ENCODE measurements at places on chromosomes 5 and 9. TPM values are rescaled to one million over a fixed set of nuclear protein-coding genes. Genes with fewer than 3 reads are reported as not detected.

Gene SLC6A19
- total RNA-seq, result 0.44 TPM

Gene ZNF883
- not detected for total RNA-seq

Gene PCDHGA12
- total RNA-seq, result 1.3 TPM

- H3K4me3 ChIP-seq, result no peak overlapping the region
- no peaks in the 10 kb centered on the region for H3K4me1 ChIP-seq
- H3K27ac ChIP-seq, result no peak overlapping the region
Observed at GRCh38 chr5:110053824-110054223, 364.1 kb downstream of the MAN2A1 start.

Gene UBLCP1
- 5.5 TPM for total RNA-seq

Gene KIAA1958
- 7.0 TPM for total RNA-seq

Gene LTC4S
- 0.73 TPM for total RNA-seq

Gene ECM2
- total RNA-seq, result 22.2 TPM

- H3K36me3 ChIP-seq, result no peaks in the 10 kb centered on the region
- no peaks in the 10 kb centered on the region for H3K27me3 ChIP-seq
- no peak for DNase-seq
Observed at GRCh38 chr9:71108937-71109336, 12.5 kb downstream of the TRPM3 start.

- no peaks in the 10 kb centered on the region for H3K36me3 ChIP-seq
- no peak for DNase-seq
- H3K27ac ChIP-seq, result no peak overlapping the region
- no peaks in the 10 kb centered on the region for H3K27me3 ChIP-seq
Observed at GRCh38 chr5:127839496-127840197, 136.5 kb downstream of the CCDC192 start.

DNA sequence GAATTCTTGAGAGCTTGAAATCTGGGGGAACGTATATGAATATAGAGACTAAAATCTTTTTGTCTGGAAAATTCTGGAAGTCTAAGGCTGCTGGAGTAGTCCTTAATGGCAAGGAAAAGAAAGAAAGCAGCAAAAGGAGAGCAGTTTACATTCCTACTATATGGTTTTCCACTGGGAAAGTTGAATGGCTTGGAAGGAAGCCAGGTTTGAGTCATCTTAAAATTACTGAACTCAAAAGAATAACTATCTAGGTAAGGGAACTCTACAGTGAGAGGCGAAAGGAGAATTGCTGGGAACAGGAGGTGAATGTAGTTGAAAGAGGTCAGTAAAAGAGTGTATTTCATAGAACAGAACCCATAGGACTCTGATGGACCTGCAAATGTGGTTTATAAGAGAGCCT lies 258.1 kb upstream of the EDIL3 start:
- no peaks in the 10 kb centered on the region for H3K36me3 ChIP-seq
- H3K4me1 ChIP-seq, result no peaks in the 10 kb centered on the region
- H3K27me3 ChIP-seq, result no peaks in the 10 kb centered on the region
- no peak overlapping the region for H3K27ac ChIP-seq
- DNase-seq, result no peak

- H3K27ac ChIP-seq, result no peak overlapping the region
- H3K4me1 ChIP-seq, result no peaks in the 10 kb centered on the region
- H3K36me3 ChIP-seq, result no peaks in the 10 kb centered on the region
Observed at GRCh38 chr9:137492464-137493363, 33.6 kb upstream of the NSMF start.

- DNase-seq, result no peak
- no peaks in the 10 kb centered on the region for H3K27me3 ChIP-seq
- no peaks in the 10 kb centered on the region for H3K36me3 ChIP-seq
- no peak overlapping the region for H3K4me3 ChIP-seq
- no peaks in the 10 kb centered on the region for H3K4me1 ChIP-seq
Observed at GRCh38 chr9:116480700-116481099, 206.4 kb upstream of the TRIM32 start.

Gene PCDHA5
- total RNA-seq, result not detected

Gene DBH
- total RNA-seq, result 6.8 TPM

GRCh38 chr9:77177894-77178794 lies 810 bp downstream of the VPS13A start:
- DNase-seq, result peak; percentile 64
- H3K4me1 ChIP-seq, result no peaks in the 10 kb centered on the region

Gene PCDHGB3
- total RNA-seq, result 1.7 TPM

DNA sequence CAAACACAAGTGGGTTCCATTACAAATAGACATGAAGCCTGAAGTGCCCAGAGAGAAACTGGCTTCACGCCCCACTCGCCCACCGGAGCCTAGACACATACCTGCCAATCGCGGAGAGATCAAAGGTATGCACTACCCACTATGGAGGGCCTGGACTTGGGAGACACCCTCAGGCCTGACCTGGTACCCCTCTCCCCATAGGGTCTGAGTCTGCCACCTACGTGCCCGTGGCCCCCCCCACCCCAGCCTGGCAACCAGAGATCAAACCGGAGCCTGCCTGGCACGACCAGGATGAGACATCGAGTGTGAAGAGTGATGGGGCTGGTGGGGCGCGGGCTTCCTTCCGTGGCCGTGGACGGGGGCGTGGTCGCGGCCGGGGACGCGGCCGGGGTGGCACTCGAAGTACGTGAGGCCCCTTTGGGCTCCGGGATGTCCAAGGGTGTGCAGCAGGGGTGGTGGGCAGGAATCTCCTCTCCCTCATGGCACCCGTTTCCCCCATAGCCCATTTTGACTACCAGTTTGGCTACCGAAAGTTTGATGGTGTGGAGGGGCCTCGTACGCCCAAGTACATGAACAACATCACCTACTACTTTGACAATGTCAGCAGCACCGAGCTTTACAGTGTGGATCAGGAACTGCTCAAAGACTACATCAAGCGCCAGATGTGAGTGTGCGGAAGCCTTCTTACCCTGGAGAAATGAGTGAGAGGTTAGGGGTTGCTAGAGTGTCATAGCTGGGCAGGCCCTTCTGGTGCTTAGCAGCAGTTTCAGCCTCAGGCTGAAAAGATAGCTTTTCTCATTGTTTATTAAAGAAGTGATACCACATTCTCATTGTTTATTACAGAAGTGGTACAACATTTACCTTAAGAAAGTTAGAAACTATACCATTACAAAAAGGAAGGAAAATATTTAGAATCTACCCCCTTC lies 38.7 kb downstream of the LARP1 start:
- H3K36me3 ChIP-seq, result peaks cover 7% of the 10 kb centered on the region
- no peaks in the 10 kb centered on the region for H3K4me1 ChIP-seq
- no peak for DNase-seq
- H3K27ac ChIP-seq, result no peak overlapping the region
- no peaks in the 10 kb centered on the region for H3K27me3 ChIP-seq

DNA sequence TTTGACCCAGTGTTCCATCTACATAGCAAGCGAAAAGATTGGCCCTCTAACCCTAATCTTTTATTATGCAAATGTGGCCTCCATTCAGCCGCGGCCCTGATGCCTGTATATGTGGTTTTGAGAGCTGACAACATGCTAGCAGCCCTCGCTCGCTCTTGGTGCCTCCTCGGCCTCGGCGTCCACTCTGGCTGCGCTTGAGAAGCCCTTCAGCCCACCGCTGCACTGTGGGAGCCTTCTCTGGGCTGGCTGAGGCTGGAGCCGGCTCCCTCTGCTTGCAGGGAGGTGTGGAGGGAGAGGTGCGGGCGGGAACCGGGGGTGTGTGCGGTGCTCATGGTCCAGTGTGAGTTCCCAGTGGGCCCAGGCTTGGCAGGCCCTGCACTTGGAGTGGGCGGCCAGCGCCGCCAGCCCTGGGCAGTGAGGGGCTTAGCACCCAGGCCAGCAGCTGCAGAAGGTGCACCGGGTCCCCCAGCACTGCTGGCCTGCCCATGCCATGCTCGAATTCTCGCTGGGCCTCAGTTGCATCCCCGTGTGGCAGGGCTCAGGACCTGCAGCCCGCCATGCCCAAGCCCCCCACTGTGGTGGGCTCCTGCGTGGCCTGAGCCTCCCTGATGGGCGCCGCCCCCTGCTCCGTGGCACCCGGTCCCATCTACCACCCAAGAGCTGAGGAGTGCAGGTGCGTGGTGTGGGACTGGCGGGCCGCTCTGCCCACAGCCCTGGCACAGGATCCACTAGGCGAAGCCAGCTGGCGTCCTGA lies 757.5 kb upstream of the CTNND2 start:
- no peaks in the 10 kb centered on the region for H3K4me1 ChIP-seq
- no peak for DNase-seq
- no peaks in the 10 kb centered on the region for H3K27me3 ChIP-seq
- no peaks in the 10 kb centered on the region for H3K36me3 ChIP-seq
- H3K4me3 ChIP-seq, result no peak overlapping the region

- H3K4me1 ChIP-seq, result no peaks in the 10 kb centered on the region
- no peak overlapping the region for H3K27ac ChIP-seq
- no peak for DNase-seq
- no peaks in the 10 kb centered on the region for H3K36me3 ChIP-seq
- no peak overlapping the region for H3K4me3 ChIP-seq
Observed at GRCh38 chr9:2208465-2208864, 193.3 kb downstream of the SMARCA2 start.

Gene GKAP1
- total RNA-seq, result 6.5 TPM

GRCh38 chr9:130330202-130330862 lies 64.8 kb downstream of the HMCN2 start:
- no peak overlapping the region for H3K27ac ChIP-seq
- no peak overlapping the region for H3K4me3 ChIP-seq
- H3K4me1 ChIP-seq, result no peaks in the 10 kb centered on the region
- no peaks in the 10 kb centered on the region for H3K36me3 ChIP-seq
- H3K27me3 ChIP-seq, result no peaks in the 10 kb centered on the region
- no peak for DNase-seq

DNA sequence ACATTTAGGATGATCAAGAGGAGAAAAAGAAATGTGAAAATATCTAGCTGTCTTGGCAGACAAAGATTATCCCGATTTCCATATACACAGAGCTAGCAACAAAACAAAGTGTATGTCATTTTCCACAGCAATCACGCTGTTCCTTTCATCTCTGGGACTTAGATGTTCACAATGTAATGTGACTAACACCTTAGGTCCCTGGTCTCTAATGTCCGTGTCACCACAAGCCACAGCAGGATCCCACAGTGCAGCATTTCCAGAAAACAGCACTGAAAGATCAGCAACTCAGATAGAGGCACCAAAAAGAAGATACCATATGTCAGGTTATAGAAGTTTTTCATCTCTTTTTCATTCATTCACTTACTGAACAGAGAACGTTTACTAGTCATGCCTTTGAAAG lies 118.0 kb upstream of the TNPO1 start:
- no peaks in the 10 kb centered on the region for H3K4me1 ChIP-seq
- H3K27ac ChIP-seq, result no peak overlapping the region
- no peaks in the 10 kb centered on the region for H3K27me3 ChIP-seq
- no peak for DNase-seq

Gene DMRT3
- not detected for total RNA-seq

DNA sequence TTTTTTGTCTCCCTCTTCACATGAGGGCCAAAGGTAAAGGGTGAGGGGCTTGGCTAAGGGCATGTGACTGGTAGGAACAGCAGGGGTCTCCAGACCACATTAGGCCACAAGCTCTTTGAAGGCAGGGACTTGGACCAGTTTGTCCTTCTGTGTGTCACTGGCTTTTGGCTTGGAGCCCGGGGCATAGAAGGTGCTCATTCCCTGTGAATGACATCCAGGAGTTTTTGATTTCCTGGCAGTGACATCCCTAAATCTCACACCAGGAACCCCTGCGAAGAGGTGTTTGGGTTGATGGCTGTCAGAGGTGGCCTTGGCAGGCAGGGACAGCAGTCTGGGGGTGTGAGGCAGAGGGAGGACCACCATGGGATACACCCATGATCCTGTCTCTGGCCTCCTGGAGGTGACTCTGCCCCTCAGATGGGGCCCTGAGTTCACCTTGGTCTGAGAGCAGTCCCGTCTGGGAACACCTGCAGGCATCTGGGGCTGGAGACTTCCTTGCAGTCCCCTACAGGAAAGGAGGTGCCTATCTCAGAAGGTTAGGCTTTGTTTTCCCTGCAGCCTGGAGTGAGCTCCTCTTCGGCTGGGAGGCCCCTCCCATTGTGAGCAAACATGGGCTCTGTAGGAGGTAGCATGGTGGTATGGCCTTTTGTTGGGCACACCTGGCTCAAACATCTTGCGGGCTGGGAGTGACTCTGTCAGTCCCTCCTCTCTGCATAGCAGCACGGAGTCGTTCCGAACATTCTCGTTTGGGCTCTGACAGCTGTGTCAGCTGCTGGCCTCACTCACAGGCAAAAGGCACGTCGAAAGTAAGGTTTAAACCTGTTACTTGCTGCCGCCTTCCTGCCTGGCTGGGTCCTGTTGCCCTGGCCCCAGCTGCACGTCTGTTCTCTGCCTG lies 38.6 kb upstream of the PITX1 start:
- H3K36me3 ChIP-seq, result no peaks in the 10 kb centered on the region
- no peaks in the 10 kb centered on the region for H3K27me3 ChIP-seq
- no peak overlapping the region for H3K27ac ChIP-seq
- H3K4me1 ChIP-seq, result no peaks in the 10 kb centered on the region

DNA sequence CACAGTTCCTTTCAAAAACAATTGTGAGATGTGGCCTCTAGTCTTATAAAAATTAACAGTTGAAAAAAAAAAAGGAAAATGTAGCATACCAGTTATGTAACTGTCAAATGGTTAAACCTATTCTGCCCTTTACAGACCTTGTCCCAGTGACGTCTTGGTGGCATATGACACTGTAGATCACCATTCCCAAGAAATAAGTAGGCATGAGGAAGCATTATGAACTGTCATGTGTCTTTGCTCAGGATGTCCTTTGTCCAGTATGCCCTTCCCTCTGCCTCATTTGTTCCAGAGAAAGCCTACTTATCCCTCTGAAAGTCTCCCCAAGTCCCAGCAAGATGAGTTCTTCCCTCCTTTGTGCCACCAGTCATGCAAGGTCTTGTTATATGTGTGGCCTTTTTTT lies 63.2 kb downstream of the PAM start:
- H3K27ac ChIP-seq, result no peak overlapping the region
- no peaks in the 10 kb centered on the region for H3K36me3 ChIP-seq
- H3K4me1 ChIP-seq, result no peaks in the 10 kb centered on the region
- no peak for DNase-seq
- no peak overlapping the region for H3K4me3 ChIP-seq

DNA sequence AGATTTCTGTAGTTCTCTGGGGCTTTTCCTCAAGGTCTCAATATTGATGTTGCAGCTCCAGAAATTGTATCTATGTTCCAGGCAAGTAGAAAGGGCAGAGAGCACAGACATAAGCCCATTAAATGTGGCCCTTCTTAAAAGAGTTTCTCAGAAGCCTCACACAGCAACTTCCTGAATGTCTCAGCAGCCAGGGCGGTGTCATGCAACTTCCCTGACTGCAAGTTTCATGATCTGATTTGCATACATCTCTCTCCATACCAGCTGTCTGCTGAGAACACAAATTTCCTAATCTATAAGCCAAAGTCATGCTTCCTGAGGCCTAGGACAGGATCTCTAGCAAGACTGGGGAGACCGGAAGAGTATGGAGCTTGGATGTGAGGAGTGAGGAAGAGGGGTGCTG lies 13.0 kb downstream of the RGS7BP start:
- H3K27ac ChIP-seq, result no peak overlapping the region
- DNase-seq, result no peak

Gene ANGPTL2
- total RNA-seq, result 2.6 TPM

Data from right lobe of liver (tissue), 6 donors.